ENCODE measurements at places on chromosomes 11 and 22. TPM values are rescaled to one million over a fixed set of nuclear protein-coding genes. Genes with fewer than 3 reads are reported as not detected.

DNA sequence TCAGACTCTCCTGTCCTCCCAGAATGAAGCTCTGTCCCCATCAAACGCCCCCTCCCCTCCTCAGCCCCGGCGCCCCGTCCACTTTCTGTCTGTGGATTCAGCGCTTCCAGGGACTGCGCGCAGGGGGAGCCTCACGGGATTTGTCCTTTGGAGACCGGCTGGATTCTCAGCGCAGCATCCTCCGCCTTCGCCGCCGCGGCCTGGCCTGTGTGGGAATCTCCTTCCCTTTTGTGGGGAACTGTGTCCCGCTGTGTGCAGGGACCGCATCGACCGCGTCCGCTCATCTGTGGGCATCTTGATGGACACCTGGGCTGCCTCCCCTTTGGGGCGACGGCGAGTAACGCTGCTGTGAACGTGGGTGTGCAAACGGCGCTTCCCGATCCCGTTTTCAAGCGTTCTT lies 1.1 kb upstream of the SCT start:
- no peak for DNase-seq
- H3K27me3 ChIP-seq: peaks cover 2% of the 10 kb centered on the region
- H3K4me1 ChIP-seq: peaks cover 4% of the 10 kb centered on the region
- H3K4me3 ChIP-seq: no peak overlapping the region
- no peak overlapping the region for H3K27ac ChIP-seq

DNA sequence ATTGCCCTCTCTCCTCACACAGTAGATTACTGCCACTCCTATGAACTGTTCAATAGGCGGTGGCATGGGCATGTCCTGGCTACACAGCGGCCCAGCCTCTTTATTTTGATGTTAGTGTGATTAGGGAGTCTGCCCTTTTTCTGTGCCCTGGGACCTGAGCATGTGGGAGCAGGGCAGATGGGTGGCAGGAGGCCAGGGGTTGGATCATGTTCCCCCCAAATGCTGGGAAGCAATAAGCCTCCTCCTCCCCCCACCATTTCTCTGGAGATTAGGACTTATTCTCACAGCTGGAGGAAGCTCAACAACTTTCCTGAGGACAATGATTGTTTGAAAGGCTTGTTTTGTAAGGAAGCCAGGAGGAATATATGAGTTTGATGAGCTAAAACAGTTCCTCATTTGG lies 848 bp downstream of the HEPN1 start:
- no peak overlapping the region for H3K27ac ChIP-seq
- no peaks in the 10 kb centered on the region for H3K27me3 ChIP-seq
- H3K4me1 ChIP-seq: peaks cover 8% of the 10 kb centered on the region
- H3K4me3 ChIP-seq: no peak overlapping the region

DNA sequence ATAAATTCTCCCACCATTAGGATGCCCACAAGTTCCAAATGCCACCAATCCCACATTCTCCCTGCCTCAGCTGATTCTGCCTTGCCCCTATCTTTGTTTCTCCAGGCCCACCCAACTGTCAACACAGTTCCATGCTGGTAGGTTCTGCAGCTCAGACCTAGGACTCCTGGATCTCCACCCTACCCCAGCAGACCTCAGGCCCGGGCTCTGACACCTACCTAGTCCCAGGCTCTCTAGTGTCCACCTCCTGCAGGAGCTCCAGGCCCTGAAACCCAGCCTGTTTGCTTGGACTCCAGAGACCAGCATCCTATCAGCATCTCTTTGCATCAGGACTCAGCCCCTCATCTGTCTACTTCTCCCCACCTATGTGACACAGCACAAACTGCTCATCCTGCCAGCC lies 86.5 kb downstream of the PDE2A start:
- H3K36me3 ChIP-seq: no peaks in the 10 kb centered on the region
- H3K27me3 ChIP-seq: peaks cover 98% of the 10 kb centered on the region
- H3K4me1 ChIP-seq: no peaks in the 10 kb centered on the region
- no peak overlapping the region for H3K4me3 ChIP-seq
- no peak for DNase-seq

DNA sequence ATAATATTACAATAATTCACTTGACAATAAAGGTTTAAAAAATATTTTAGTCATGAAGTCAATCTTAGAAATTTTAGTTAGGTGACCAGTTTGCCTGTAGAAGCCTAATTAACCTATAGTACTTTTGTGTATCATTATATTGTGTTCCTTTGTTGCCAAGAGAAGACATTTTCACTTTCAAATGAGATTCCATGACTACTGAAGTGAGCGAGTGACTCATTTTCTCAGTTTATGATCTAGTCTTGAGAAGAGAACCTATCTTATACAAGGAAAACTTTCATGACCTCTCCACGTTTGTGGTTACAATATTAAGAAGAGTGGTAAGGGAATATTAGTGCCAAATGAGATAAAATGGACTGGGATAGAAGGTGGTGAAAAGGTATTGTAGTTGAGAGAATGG lies 423.9 kb upstream of the CHORDC1 start:
- H3K27me3 ChIP-seq: no peaks in the 10 kb centered on the region
- H3K4me3 ChIP-seq: no peak overlapping the region
- H3K4me1 ChIP-seq: no peaks in the 10 kb centered on the region
- no peaks in the 10 kb centered on the region for H3K36me3 ChIP-seq

The OR5P2 gene
- 0.28 TPM for total RNA-seq

DNA sequence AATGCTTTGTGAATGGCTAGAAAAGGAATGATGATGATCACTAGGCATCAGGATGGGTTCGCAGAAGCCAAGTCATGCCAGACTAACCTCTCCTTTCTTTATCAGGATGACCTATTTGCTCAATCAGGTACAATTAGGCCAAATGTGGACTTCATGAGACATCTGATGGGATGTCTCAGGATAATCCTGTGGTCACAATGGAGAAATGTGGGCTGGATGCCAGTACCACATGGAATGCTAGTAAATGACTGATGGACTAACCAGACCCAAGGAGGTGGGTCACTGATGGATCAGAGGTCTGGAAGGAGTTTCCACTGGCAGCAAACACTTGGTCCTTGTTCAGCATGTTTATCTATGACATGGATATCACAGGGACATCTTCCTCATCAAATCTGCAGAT lies 94.8 kb upstream of the PHOX2A start:
- peaks cover 1% of the 10 kb centered on the region for H3K4me1 ChIP-seq
- H3K27ac ChIP-seq: no peak overlapping the region
- H3K36me3 ChIP-seq: no peaks in the 10 kb centered on the region

DNA sequence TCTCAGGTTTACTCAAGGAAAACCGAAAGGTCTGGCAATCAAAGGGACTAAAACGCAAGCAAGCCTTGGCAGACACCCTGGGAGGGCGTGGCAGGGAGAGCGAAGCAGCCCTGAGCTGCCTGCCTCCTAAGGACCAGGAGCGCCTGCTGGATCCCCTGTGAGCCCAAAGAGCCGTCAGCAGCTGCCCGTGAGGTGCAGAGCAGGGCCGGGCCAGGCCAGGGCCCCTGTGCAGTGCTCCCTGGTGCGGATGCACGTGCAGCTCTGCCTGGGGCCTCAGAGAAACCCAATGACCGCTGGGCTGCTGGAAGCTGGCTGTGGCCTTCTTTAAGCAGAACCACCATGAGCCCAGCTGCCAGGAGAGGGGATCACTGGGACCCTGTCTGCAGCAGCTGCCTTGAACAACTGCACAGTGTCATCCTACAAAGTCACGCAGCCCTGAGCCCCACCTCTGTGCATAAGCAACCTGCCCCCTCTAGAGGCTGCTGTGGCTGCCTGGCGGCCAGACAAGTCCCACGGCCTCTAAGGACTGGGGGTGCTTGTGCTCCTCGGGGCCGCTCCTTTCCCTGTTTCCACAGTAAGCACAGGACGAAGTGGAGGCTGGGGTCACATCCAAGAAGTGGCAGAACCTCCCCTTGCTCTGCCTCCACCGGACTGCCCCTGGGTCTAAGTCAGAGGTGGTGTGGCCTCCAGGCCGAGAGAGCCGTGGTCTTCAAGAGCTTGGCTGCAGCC lies 29.1 kb upstream of the COMT start:
- no peak overlapping the region for H3K27ac ChIP-seq
- peaks cover 33% of the 10 kb centered on the region for H3K36me3 ChIP-seq
- no peak overlapping the region for H3K4me3 ChIP-seq
- H3K4me1 ChIP-seq: peaks cover 2% of the 10 kb centered on the region
- H3K27me3 ChIP-seq: no peaks in the 10 kb centered on the region

GRCh38 chr11:100636536-100636935 lies 50.6 kb upstream of the ARHGAP42 start:
- no peak overlapping the region for H3K4me3 ChIP-seq
- H3K27ac ChIP-seq: no peak overlapping the region
- H3K27me3 ChIP-seq: no peaks in the 10 kb centered on the region

The OR10A4 gene
- not detected for total RNA-seq

The OR1S2 gene
- total RNA-seq: not detected

- H3K36me3 ChIP-seq: no peaks in the 10 kb centered on the region
- no peak overlapping the region for H3K4me3 ChIP-seq
- peaks cover 21% of the 10 kb centered on the region for H3K27me3 ChIP-seq
- no peaks in the 10 kb centered on the region for H3K4me1 ChIP-seq
Observed at GRCh38 chr11:27174672-27175210, 134.1 kb downstream of the BBOX1 start.

GRCh38 chr22:30243661-30244060 lies 2.9 kb downstream of the LIF start:
- no peaks in the 10 kb centered on the region for H3K27me3 ChIP-seq
- peaks cover 68% of the 10 kb centered on the region for H3K4me1 ChIP-seq
- H3K27ac ChIP-seq: peak overlapping the region; percentile 100
- DNase-seq: no peak
- H3K36me3 ChIP-seq: peaks cover 47% of the 10 kb centered on the region

The BCO2 gene
- total RNA-seq: 0.83 TPM

GRCh38 chr22:26168330-26168851 lies 871 bp upstream of the SEZ6L start:
- H3K36me3 ChIP-seq: no peaks in the 10 kb centered on the region
- no peaks in the 10 kb centered on the region for H3K4me1 ChIP-seq
- peaks cover 14% of the 10 kb centered on the region for H3K27me3 ChIP-seq
- H3K27ac ChIP-seq: no peak overlapping the region
- H3K4me3 ChIP-seq: no peak overlapping the region
- DNase-seq: no peak

DNA sequence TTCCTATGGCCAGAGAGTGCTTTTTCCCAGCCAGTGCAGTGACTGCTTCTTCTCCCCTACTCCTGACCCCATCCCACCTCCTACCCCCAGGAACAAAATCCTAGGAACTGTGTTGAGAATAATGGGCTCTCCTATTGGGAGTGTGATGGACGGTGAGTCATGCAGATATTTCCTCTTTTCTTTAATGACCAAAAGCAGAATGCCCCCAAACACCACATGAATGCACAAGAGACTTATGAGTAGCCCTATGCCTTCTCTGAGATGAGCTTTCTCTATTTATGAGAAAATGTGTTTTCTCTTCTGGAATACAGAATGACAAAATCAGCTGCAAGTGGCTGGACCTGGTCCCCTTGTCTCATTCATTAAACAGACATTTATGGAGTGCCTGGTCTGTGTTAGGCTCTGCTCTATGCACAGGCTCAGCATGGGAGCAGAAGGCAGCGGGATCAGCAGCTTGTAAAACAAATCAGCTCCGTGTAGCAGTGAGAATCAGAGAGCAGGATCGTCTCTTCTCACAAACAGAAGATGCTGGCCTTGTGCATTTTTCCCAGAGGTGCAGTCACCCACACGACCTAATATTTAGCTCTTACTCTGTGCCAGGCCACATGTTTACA lies 47.5 kb upstream of the GALNT18 start:
- peaks cover 64% of the 10 kb centered on the region for H3K27me3 ChIP-seq
- no peak overlapping the region for H3K27ac ChIP-seq
- DNase-seq: no peak
- H3K4me3 ChIP-seq: no peak overlapping the region
- H3K36me3 ChIP-seq: no peaks in the 10 kb centered on the region
- H3K4me1 ChIP-seq: no peaks in the 10 kb centered on the region

DNA sequence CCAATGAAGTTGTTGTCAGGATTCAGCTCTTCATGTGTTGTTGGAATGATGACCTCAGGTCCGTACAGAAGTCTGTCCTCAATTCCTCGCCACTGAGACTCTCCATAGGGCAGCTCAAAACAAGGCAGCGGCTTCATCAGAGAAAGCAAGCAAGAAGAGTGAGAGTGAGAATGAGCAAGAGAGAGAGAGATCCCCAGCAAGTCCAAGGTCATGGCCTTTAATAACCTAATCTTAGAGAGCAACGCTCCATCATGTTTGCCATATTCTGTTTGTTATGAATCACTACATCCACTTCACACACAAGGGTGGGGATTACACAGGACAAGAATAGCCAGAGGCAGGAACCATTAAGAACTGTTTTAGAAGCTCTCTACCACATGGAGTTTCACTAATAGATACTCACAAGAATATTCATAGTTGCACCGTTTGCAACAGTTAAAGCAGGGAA lies 23.3 kb upstream of the MMP7 start:
- no peak overlapping the region for H3K4me3 ChIP-seq
- H3K27me3 ChIP-seq: peaks cover 6% of the 10 kb centered on the region
- DNase-seq: no peak
- peaks cover 5% of the 10 kb centered on the region for H3K4me1 ChIP-seq
- no peaks in the 10 kb centered on the region for H3K36me3 ChIP-seq

The CENPM gene
- 14.7 TPM for total RNA-seq

- no peaks in the 10 kb centered on the region for H3K27me3 ChIP-seq
- no peaks in the 10 kb centered on the region for H3K36me3 ChIP-seq
- no peak for DNase-seq
- H3K27ac ChIP-seq: no peak overlapping the region
Observed at GRCh38 chr11:66986178-66986545, 11.1 kb downstream of the C11orf86 start.

- no peak overlapping the region for H3K4me3 ChIP-seq
- H3K36me3 ChIP-seq: no peaks in the 10 kb centered on the region
- no peaks in the 10 kb centered on the region for H3K4me1 ChIP-seq
- no peak for DNase-seq
- no peak overlapping the region for H3K27ac ChIP-seq
Observed at GRCh38 chr11:45568049-45568448, 97.4 kb downstream of the CHST1 start.

DNA sequence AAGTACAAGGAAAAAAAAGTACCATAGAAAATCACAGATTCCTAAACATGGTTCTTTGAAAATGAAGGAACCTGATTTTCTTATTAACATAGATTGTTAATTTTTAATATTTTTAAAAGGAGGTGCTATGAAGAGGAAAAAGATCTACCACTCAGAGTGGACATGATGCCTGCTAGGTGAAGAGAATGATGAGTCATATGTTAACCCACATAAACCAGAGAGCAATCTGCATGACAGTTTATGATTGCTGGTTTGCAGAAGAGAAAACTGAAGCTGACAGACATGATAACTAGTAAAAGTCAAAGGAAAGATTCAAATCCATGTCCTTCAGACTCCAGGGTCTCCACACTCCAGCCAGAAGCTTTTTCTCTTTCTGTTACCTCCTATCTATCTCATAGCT lies 1231.7 kb downstream of the LRRC4C start:
- H3K36me3 ChIP-seq: no peaks in the 10 kb centered on the region
- H3K27me3 ChIP-seq: no peaks in the 10 kb centered on the region
- no peak overlapping the region for H3K4me3 ChIP-seq
- DNase-seq: no peak
- H3K4me1 ChIP-seq: no peaks in the 10 kb centered on the region

The KRTAP5-9 gene
- total RNA-seq: not detected
